NCI-H2081 treated with DMSO at 0.1 percent for 48 hours (cell line): ENCODE measurements at places on chromosomes 7 and 10.

GRCh38 chr10:113709221-113709838 is 29.6 kb downstream of the CASP7 start:
- DNase-seq = peak; percentile 56

- DNase-seq = no peak
These were observed 109.9 kb downstream of the OAT start for GRCh38 chr10:124308811-124309210.

DNA sequence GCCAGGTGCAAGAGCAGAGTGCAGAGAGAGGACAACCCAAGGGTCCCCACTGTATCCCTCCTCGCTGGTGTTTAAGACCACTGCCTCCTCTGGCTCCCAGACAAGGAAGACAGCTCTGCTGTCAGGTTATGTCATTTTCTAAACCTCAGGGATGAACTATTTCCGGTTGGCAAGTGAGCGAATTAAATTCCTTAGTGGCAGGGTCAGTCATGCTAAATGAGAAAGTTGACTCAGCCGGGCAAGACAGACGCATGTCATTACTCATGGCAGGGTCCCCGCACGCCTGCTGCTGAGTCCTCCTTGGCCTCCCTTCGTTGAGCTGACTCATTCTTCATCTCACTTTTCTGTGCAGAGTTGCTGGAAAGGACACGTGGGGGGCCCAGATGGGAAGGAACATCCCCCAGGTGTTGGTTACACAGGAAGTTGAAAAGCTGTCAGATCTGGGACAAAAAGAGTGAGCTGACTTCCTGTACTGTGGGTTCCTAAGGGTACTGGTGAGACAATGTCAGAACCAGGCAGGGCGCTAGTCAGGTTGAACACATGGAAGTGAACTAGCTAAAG is 47.1 kb upstream of the UCN3 start:
- no peak for DNase-seq

DNA sequence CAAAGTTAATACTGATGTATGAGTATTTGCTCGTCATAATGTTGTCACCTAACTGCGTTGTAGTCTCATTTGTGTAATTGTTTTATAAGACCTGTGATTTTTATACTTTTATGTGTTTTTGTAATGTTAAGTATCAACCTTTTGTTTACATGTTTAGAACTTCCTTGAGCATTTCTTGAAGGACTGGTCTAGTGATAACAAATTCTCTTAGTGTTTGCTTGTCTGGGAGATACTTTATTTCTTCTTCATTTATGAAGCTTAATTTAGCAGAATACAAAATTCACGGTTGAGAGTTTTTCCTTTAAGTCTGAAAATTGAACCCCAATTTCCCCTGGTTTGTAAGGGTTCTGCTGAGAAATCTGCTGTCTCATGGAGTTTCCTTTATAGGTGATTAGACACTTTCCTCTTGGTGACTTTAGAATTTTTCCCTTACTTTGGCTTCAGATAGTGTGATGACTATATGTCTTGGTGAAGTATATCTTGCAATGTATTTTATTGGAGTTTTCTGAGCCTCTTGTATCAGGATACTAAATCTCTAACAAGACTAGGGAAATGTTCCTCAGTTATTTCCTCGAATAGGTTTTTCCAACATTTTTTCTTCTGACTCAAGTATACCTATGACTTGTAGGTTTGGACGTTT is 154.9 kb downstream of the WDR11 start:
- DNase-seq = no peak

DNA sequence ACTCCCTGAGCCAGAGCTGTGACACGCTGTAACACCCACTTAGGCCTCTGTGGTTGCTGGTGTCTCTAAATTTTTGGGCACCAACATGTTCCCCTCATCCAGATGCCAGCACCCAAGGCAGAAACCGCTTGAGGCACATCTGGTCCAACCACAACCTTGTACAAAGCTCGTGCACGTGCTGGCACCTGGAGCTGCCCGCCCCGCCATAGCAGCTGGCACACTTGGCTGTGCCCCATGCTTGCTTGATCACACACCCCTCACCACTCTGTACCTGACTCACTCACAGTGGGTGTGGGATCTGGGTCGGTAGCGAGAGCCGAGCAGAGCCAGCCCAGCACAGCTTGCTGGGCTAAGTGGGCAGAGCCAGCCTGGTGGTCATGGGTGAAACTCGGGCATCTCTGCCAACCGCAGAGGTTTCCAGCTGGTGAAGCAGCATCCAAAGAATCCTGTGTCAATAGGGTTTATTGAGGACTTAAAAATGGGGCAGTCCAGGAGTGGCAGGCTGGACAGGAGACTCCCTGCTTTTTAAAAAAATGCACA is 1210.4 kb downstream of the TYW1 start:
- DNase-seq = no peak

DNA sequence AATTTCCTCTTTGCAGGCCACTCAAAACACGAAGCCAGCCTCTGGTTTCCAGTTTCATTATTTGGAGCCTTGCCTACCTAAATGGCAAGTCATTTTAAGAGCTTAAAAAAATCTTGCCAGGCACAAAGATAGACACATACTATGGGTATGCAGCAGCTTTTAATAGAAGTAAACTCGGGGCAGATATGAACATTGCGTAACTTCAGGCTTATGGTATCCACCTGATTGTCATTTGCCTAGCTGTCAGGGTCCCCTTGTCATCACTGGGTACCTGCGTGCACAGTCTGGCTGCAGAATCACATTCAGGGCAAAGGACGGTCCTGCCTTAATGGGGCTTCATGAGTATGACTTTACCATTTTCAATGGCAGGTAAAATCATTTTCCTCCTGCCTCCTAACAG is 466.1 kb upstream of the NRP1 start:
- no peak for DNase-seq

- DNase-seq = peak; percentile 63
These were observed 161.7 kb downstream of the TNS3 start for GRCh38 chr7:47420122-47420780.

DNA sequence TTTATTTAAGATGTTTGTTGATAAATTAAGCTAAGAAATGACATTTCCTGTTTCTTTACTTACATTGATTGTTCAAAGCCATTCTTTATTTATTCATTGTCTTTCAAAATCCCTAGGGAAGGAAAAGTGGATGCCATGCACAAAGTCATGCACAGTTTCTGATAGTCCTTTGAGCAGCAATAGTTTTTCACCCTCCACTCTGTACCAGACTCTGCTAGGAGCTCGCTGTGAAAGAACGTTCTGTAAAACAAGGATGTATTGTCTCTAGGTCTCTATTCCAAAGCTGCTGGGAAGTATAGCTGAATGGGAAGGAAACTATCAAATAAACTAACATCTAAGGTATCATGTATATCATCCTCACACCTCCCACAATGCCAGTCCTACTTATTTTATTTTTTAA is 7.8 kb upstream of the NOC3L start:
- DNase-seq = no peak

- no peak for DNase-seq
These were observed 113.1 kb upstream of the SEMA3C start for GRCh38 chr7:81031996-81032395.

DNA sequence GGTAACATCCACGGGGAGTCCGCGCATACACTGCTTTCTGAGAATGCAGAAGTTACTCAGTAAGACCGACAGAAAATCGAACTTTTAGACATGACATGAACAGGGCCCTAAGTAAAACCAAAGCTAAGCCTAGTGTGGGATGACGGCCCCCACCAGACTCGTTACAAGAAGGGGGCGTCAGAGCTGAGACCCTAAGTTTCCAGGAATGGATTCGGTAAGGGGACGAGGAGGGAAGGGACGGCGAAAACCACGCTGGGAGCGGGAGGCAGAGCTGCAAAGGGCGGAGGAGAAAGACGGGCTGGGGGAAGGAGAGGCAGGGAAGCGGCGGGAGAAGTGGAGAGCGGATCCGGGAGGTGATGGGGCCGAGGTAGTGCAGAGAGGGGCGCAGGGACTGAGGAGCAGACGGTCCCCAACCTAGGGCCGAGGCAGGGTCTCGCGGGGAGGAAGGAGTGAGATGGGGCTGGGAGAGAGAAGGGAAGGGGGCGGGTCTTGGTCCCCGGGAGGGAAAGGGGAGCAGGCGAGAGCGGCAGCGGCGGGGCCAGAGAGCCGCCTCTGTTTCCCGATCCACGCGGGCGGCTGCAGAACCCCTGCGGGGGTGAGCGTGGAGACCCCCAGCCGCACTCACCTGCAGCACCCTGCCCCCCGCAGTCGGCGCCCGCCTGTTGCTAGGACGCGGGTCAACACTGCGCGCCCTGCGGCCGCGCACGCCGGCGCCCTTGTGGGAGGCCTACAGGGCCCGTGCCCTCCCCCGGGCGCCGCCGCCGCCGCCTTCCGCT is 513 bp downstream of the ODAD2 start:
- no peak for DNase-seq

DNA sequence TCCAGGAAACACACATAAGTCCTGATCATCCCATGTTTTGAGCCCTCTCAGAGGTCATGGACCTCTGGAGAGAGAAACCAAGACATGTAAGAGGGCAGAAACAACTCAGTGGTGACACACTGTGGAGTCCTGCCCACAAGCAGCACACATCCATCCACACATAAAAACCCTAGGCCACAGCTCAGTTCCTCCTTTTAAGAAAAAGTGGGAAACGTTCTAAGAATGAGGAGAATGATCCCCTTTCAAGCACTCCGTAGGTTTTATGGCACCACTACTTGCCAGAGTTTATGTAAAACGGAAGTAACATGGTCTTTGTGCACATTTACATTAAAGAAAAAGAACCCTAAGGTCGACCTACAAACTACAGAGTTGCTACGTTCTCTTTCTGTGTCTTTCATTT is 19.9 kb downstream of the ATAD1 start:
- no peak for DNase-seq

GRCh38 chr10:46236941-46237681 is 49.7 kb upstream of the ANTXRL start:
- no peak for DNase-seq

GRCh38 chr7:6317797-6318438 is 45.5 kb upstream of the CYTH3 start:
- DNase-seq = no peak

- no peak for DNase-seq
These were observed 30.2 kb upstream of the SH3PXD2A start for GRCh38 chr10:103885617-103886016.

DNA sequence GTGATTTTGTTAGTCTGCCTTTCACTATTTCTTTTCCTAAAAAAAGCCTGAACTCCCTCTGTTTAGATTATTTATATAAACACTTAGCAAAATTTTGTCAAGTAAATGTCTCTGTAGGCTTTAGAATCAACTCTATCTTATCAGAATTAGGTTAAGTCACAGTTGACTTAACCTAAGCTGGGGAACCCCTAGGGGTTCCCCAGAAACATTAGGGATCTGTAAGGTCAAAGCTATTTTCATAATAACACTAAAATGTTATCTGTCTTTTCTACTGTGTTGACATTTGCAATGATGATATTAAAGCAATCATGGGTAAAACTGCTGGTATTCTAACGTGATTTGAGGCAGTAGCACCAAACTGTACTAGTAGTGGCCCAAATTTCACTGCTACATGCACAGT is 24.3 kb downstream of the DYNC1I1 start:
- no peak for DNase-seq
